ENCODE measurements at places on chromosomes 5 and 9.

- DNase-seq: no peak
Observed at GRCh38 chr9:2055203-2055658, 40.1 kb downstream of the SMARCA2 start.

GRCh38 chr5:117414926-117415325, 840.3 kb upstream of the SEMA6A start:
- DNase-seq: no peak

DNA sequence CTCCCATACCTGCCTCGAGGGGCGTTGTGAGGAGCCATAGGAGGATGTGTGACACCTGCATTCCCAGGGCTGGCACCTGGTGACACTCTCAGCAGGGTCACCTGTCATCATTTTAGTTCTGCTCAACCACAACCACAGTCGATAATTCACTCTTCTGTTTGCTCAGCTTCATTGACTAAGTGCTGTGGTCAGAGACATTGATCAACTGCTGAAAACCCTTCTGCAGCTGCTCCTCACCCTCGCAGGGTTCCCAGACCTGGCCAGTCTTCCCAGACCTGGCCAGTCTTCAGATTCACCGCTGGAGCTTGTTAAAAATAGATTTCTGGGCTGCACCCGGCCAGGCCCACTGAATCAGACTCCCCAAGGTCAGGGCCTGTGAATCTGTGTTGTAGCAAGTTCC, 92.8 kb downstream of the MVB12B start:
- no peak for DNase-seq

GRCh38 chr9:128703616-128704355, 1.5 kb downstream of the PKN3 start:
- DNase-seq: peak; percentile 71

DNA sequence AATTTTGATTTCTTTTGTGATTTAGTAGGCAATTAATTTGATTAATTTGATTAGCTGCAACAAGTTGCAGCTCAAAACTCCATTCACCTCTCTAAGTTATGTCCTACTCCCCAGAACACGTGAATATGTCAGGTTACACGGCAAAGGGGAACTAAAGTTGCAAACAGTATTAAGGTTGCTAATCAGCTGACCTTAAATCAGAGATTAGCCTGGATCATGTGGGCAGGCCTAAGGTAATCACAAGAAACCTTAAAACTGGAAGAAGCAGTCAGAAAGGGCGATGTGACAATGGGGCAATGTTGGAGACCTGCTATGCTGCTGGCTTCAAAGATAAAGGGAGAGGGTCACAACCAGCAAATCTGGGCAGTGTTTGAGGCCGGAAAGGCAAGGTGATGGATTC, 47.3 kb upstream of the ANXA1 start:
- no peak for DNase-seq

DNA sequence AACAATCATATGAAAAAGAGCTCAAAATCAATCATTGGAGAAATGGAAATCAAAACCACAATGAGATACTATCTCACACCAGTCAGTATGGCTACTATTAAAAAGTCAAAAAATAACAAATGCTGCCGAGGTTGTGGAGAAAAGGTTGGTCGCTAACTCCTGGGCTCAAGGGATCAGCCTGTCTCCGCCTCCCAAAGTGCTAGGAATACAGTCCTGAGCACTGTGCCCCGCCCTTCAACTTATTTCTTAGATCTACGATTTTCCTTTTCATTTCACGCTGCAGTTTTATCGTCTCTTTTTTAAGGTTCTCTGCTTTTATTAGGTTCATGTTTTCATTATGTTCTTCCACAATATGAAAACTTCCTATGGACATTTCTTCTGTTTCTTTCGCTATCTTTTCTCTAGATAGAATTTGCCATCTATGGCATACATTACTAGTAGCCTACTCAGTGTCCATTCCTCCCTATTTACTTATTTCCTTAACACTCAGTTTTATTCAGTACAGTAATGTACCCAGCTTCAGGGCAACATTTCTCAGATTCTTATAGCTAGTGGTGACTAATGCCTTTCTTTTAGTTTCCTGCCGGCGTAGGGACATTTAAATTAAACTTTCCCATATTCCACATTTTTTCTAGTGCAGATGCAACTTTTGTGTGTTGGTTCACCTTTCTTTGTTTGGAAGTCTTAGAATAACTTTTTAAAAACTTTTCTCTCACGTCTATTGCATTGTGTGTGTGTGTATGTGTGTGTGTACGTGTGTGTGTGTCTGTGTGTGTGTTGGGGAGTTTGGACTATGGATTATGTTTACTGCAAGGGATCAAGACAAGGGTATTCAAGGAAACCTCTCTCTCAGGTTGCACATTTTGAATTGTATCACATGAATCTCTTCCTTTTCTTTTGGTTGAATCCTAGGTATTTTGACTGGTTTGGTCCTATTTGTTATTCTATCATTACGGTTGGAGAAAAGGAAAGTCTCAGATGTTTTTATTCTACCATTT, 21.6 kb upstream of the FBN2 start:
- DNase-seq: no peak

- no peak for DNase-seq
Observed at GRCh38 chr5:9951865-9952516, 297.7 kb downstream of the ATPSCKMT start.

- no peak for DNase-seq
Observed at GRCh38 chr9:87778996-87779395, 53.1 kb downstream of the CTSL start.

DNA sequence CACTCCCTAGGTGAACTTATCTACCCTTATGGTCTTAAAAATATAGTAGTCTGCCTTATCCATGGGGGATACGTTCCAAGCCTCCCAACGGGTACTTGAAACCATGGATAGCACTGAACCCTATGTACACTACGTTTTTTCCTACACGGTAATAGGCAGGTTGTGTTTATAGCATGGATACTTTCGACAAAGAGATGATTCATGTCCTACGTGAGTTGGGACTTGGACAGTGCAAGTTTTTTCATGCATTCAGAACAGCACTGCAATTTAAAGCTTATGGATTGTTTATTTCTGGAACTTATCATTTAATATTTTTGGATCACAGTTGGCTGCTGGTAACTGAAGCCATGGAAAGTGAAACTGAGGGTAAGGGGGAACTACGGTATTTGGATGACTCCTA, 88.1 kb downstream of the CNTLN start:
- DNase-seq: no peak

DNA sequence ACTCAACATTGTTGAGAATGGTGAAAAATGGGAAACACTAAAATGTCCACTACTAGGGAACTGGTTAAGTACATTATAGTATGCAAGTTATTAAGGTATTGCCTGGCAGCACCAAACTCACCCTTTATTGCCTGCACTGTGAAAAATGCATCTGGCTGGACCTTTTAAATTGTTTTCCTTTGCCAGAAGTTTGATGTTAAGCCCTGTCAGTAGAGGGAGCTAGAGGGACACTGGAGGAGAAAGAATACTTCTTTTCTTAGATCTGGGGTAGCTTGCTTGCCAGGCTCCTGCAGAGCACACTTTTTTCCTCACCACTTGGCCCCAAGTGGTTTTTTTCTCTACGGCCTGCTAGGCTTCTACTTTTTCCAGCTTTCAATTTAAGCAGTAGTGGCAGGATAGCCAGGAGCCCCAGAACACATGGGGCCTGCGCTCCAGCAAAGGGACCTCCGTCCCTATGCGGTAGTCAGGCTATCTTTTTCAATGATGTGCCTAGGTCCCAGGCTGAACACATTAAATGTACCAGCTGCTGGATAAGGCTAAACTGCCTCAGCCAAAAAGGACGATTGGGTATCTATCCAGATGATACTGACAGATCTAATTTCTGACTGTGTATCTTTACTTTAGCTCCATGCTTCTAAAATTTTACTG, 8.0 kb upstream of the HABP4 start:
- DNase-seq: no peak

DNA sequence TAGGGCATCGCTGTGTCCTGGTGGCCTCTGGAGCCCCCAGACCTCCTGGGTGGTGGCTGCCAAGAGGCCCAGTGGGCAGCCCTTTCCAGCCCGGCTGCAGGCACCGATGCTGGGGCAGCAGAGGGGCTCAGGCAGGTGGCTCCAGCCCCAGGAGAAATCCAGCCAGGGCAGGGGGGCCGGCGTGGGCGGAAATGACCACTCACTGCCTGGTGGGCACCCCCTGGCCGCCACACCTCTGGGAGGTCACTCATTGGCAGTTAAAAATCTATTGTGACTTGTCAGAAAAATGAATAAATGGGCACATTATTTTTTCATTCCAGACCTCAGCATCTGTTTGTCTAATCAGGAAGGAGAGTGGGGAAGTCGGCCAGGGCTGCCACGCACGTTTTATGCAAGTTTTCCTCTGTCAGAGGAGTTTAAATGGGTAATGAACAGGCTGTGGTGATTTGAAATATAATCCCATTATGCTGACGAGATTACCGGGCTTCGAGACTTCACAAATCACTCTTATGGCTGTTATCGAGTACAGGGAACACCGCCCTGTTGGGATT, 171.9 kb downstream of the GAPVD1 start:
- no peak for DNase-seq

DNA sequence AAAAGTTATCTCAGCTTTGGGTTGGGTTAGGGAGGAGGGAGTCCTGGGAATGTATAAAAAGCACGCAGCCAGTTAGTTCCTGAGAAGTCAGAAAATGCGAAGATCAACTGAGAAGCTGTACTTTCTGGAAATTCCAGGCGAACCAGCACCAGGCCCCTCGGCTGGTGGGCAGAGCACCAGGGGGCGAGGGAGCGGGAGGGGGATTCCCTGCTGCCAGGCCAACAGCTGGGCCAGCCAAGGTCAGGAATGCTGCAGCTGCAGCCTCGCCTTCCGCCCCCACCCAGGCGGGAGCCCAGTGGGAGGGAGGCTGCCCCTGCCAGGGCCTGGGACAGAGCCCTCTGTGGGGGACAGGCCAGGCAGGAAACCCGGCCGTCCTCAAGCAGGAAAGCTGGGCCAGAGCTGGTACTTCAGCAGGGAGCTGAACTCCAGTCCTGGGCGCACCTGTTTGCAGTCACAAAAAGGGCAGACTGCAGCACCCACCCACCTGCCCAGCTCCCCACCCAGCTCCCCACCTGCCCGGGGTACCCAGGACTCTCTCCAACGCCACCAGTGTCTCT, 35.5 kb downstream of the VAV2 start:
- DNase-seq: no peak

GRCh38 chr5:180155365-180155926, 53.6 kb downstream of the RASGEF1C start:
- DNase-seq: peak; percentile 24

DNA sequence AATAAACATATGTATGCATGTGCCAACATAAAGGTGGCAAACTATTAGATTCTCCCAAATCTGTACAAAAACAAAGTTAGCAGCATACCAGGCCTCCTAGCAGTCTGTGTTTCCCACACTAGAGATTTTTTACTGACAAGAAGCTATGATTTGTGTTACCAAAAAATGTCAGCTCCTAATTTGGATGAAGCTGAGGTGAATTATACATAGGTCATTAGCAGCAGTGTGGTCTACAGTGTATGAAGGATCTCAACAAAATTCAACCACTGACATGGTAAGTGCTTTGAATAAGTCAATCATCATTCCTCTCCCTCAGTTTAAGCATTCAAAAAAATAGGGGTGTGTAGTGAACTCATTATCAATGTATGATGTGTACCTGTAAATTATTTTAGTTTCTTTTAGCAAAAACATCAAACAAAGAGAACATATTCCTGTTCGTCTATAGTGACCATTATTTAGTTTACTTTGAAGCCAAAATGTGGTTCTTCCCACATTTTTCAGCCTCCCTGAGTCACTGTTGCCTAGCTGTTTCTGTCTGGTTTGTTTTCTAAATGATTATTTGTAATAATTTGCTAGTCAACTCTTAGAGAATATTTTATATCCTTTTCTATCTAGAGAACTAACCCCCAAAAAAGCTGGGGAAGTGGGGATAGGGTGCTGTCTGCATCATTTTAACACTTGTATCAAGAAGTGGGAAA, 52.1 kb upstream of the RGMB start:
- DNase-seq: no peak

- no peak for DNase-seq
Observed at GRCh38 chr5:14413331-14413750, 168.3 kb upstream of the OTULINL start.

GRCh38 chr5:77920359-77921058, 144.4 kb upstream of the TBCA start:
- no peak for DNase-seq

DNA sequence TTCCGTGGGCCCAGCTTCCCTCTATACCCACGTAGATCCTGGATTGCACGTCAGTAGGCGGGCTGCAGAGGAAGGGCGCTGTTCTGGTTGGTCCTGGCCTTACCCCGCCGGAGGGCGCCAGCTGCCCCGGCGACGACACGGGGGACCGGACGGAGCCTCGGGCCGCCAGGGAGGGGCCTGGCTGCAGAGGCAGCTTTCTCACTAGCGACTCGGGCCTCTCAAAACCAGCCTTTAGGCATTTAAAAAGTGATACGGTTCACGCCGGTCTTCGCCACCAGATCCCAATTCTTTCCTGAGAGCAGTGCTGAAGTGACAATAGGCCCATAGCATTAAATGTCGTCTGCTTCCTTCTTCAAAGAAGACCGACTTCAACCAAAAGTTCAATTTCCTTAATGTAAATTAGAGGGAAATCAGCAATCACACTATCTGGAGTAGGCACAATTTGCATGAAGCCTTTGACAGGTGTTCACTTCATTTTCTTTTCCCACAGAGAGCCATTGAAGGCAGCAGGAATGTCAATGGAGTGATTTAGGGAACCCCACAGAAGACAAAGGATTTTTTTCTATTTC, 17.6 kb upstream of the UBE2D2 start:
- peak; percentile 49 for DNase-seq

DNA sequence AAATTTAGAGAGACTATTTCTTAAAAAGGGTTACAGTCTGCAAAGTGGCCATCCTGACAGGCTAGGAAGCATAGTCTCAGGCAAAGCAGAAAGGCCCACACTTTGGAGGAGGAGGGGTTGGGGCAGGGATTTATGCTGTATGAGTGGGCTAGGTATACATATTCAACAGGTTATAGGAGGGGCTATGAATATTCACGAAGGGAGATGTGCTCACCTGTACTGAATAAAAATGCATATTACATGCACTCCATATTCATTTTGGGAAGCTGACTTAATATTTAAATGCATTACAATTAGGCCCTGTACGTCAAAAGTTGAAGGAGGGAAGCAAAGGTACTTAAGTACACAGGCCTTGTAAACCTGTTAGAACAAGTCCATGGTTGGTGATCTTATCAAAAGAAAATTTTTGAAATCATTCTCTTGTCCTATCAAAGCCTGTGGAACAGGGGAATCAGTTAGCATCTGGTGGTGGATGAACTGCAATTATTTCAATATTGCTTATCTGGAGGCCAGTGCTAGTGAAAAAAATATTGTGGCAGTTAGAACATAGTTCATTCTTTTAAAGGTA, 1.6 kb downstream of the CENPP start:
- no peak for DNase-seq

GRCh38 chr9:98862936-98863335, 55.5 kb downstream of the GALNT12 start:
- DNase-seq: no peak

GRCh38 chr5:128020012-128020411, 63.6 kb upstream of the SLC12A2 start:
- DNase-seq: no peak

- no peak for DNase-seq
Observed at GRCh38 chr9:88322906-88323566, 65.2 kb upstream of the SPIN1 start.

DNA sequence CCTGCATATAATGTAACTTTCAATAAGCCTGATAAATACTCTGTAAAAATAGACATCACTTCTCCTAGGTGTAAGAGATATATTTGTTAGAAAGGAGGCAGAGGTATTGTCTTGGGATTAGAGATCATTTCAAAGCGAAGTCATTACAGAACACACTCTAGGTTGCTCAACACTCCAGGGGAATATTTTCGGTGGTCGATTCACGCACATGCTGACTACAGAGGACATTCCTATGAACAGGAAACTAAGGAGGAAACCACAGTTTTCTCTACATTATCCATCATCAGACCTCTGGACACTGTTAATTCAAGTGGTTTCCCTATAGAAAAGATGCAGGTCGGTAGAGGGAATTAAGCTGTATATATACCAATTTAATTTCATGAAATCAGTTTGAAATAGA, 370.0 kb downstream of the NDUFS4 start:
- DNase-seq: no peak

Measured in left lobe of liver (tissue), 2 donors.